ENCODE measurements at places on chromosomes 6 and 20.

DNA sequence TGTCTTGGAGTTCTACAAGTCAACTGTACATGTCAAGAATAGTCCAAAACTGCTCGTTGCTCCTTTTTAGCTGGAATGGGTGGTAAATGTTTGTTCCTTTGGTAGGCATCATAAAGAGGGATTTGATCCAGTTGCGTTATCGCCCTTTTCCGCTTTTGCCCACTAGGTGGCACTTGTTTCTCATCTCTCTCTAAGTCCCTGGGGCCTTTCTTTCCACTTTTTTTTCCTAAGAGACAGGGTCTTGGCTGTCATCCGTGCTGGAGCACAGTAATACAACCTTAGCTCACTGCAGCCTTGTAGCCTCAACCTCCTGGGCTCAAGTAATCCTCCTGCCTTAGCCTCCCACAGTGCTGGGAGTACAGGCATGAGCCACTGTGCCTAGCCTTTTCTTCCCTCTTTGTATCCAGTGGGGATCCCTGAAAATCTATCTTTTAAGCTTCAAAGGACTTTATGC, 20.7 kb downstream of the GTPBP2 start:
- DNase-seq, result no peak

GRCh38 chr20:7770046-7770445, 170.2 kb downstream of the HAO1 start:
- no peak for DNase-seq

- no peak for DNase-seq
Observed at GRCh38 chr20:37397954-37398749, 52.2 kb downstream of the SRC start.

DNA sequence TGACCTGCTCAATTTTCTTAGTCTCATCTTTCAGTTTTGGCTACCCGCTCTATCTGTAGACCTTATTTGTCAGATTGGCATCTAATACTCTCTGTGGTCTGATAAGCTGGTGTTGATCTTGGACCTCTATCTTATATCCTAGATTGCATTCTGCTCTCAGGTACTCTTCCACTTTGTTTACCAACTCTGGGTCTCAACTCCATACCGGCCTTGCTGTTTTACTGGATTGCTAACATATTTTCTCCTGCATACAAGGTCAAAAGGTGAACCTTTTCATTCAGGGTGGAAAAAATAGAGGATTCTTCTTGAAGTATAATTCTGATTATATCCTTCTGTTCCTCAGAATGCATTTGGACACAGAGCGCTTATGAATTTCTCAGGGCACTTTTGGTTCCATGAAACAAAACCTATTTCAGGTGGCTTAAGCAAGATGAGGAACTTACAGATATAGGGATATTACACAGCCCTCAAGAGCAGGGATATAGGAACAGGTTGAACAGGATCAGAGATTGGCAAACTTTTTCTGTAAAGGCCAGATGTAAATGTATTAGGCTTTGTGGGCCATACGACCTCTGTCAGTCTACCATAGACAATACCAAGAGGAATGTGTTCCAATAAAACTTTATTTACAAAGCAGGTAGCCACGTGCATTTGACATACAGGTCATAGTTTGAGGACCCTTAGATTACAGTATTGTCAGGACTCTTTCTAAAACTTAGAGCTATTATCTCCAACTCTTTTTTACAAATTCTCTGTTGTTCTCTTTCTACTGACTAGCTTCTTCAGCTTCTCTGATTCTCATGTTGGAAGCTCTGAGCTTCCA, 2.5 kb upstream of the SH3BGRL2 start:
- no peak for DNase-seq

DNA sequence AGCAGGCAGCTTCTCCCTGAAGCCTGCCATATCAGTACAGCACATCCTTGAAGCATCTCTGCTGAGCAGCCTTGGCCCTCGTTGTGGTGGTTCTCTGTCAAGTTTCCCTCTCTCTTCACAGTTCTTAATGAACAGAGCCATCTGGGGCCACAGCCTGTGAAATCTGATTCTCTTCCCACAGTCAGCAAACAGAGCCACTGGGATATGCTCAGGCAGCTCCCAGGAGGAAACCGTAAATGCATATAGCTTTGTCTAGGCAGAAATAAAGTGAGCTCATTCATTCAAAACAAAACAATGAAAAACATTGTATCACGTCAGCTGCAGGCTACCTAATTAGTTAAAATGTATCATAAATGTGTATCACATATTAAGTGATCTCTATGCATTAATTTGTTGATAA, 80.3 kb downstream of the TBC1D7 start:
- no peak for DNase-seq

DNA sequence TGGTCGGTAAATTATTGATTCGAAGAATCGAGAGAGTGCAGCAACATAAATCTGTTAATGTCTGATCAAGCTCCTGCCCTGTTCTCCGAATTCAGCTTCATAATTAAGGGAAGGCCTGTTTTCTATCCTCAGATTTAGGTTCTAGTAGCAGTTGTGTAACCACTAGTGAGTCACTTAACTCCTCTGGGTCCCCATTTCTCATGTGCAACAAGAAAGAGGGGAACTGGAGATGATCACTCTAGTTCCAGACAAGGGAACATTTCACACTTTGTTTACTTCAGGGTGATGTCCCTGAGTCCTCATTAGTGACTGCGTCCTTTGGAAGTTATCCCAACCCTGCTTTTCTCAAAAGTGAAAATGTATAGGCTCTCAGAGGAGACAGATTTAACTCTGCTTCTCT, 68.1 kb upstream of the RNF146 start:
- DNase-seq, result no peak

DNA sequence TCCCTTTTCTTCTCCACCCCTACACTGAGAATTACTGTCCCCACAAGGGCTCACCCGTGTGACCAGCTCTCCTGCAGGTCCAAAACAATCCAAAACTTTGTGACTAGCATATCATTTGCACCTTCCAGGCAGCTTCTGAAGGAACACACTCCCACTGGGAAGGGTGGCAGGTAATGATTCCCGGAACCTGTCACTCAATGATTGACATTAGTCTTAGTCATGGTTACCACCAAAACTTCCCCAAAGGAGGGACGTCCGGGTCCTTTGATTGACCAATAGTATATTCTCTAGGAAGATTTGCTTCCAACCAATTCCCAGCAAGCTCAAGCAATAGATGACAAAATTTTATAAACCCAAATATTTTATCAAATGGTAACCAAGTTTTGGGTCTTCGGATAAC, 127.7 kb upstream of the MYLIP start:
- DNase-seq, result no peak

DNA sequence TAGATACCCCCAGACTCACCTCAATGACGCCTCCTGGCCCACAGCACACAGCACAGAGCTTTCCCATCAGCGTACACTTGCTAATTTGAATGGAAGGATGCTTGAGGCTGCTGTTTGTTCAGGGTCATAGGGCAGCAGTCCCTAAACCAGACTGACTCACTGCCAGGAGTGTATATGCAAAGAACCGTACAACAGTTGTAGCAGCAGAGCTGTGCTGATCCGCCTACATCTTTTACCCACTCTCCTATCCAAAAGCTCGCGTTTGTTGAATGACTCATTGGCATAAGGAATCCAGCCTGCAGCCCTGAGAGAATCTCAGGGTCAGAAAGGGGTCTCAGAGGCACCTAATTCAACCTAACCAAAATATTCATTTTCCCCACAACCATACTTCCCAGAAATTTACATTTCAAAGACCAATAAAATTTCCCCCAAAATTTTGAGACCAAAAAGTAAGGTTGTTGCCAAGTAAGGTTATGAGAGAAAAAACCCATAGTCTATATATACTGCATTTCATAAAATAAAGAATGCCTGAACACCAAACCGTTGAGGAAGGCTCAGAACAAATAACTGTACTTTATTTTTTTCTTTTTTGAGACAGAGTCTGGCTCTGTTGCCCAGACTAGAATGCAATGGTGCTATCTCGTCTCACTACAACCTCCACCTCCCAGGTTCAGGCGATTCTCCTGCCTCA, 35.3 kb upstream of the CCND3 start:
- no peak for DNase-seq

GRCh38 chr20:33668466-33669155, 1.9 kb downstream of the ACTL10 start:
- DNase-seq, result no peak

GRCh38 chr6:39388606-39389483, 66.3 kb upstream of the KCNK16 start:
- no peak for DNase-seq

DNA sequence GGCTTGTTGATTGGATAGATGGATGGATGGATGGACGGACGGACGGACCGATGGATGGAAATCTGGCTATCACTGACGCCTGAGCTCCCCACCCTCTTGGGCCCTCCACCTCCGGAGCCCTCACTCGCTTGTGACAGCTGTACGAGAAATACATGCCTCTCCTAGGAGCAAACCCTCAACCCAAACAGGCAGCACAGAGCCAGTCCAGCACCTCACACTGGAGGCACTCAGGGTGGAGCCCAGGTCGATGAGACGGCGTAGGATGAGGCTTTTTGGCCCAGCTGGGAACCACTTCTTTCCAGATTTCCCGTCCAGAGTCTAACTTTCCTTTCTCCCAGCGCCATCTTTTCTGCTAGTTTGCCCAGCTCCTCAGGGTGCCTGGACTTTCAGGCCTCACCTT, 2.7 kb upstream of the LY6G5C start:
- no peak for DNase-seq

DNA sequence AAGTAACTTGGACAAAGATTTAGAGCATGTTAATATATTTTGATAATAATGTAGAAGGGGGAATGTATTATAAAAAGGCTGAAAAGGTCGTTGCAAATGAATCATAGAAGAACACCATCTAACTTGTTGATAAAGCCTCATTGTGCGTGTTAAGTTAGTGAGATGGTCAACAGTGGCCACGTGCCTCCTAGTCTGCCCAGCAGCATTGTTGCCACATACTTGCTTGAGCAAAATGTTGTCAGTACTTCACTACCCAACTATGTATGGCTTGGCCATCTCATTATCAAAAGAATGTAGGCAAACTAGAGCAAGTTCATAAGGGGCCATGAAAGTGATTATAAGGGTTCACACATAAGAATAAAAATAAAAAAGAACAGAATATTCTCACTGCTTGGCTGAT, 84.6 kb downstream of the PHACTR1 start:
- no peak for DNase-seq

Data from nucleus accumbens (tissue), 56 donors.